SJSA1 (cell line): ENCODE measurements at places on chromosomes 11 and 22. TPM values are rescaled to one million over a fixed set of nuclear protein-coding genes. Genes with fewer than 3 reads are reported as not detected.

DNA sequence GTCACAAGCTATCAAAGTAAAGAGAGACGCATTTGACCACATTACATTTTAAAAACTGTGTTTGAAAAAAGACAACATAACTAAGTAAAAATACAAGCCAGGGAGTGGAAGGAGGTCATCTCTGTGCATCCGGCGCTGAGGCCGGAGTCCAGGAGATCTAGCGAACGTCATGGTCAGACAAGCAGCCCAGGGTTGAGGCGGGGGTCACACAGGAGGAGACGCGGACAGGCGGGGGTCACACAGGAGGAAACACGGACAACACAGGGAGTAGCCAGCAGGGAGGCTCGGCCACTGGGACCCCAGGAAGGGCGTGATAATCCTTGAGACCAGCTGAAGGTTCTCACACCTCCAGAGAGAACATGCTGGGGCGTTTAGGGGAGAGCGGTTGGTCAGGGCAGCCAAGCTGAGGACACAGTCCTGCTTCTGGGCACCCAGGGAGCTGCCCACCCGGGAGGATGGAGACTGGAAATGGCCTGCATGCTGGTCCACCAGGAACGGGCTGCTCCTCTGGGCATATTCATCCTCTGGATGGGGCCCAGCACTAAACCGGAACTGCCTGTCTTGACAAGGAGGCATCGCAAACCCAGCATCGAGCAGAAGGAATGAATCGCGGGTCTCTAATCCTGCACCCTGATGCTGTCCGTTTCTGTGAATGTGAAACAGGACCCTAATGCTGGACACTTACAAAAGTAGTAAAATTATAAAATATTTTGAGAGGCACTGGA lies 40.9 kb upstream of the MUC5AC start:
- DNase-seq, result no peak

DNA sequence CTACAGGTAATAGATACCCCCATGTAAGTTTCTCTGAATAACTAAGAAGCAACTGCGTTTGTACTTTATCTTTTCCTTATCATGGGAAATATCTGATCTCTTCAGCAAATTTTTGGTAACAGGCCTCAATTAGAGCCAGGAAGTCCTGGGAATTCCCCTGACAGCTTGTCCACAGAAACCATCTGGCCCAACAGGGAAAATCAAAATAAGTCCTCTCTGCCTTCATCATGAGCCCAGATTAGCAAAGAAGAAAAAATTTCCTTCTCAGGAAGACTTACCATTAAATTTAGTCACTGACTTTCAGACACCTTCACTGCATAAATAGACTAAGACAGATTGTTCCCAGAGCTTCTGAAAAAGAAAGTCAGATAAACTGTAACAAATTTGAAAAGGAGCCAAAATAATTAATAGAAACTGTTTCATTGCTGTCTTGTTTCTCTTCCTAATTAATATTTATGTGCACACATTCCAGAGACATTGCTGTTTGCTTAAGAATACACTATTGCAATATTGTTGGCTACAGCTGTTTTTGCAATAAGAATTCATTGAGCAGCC lies 278.1 kb upstream of the FAT3 start:
- DNase-seq, result no peak

DNA sequence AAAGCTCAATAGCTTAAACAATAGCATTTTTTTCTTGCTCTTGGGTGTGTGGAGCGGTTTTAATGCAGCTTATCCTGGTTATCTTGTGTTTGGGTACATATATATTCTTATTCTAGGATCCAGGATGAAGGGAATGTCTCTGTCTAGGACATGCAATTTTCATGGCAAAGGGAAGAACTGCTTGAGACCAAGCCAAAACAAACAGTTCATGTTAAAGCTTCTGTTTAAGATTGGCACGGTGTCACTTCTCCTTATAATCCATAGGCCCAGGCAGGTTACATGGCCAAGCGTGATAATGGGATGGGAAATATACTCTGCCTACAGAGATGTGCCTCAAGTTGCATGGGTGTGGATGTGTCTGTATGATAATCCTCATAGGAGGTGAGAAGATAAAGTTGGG lies 177.1 kb upstream of the PGR start:
- no peak for DNase-seq

CHKB gene
- 26.5 and 47.8 TPM in 2 replicates for total RNA-seq

AHNAK gene
- total RNA-seq, result 306 and 345 TPM in 2 replicates

MIOX gene
- not detected in 2 replicates for total RNA-seq

ANO9 gene
- total RNA-seq, result not detected in 2 replicates

SPDYC gene
- not detected in 2 replicates for total RNA-seq

ALDH3B1 gene
- total RNA-seq, result 52.3 and 59.8 TPM in 2 replicates
